Ovary (tissue), 10 donors: ENCODE measurements at places on chromosomes 1 and 21. TPM values are rescaled to one million over a fixed set of nuclear protein-coding genes. Genes with fewer than 3 reads are reported as not detected.

DNA sequence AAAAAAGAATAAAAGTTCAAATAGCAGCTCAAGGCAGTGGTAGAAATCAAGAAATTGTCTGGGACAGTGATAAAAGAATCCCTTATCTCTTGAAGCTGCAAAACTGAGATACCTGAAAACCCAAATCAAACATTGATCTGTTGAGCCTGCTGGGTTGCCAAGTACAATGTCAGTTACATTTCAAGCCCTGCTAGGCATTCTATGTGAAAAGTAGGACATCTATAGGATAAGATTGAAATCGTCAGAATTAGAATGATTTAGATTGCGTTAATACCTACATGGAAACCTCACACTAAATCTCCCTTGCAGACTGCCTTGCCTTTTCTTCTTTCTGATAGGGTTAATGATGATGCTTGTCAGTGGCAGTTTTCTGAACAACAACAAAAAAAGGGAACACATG is 1684.4 kb upstream of the B3GALT2 start:
- no peaks in the 10 kb centered on the region for H3K36me3 ChIP-seq
- H3K27me3 ChIP-seq, result no peaks in the 10 kb centered on the region
- no peak overlapping the region for H3K27ac ChIP-seq
- no peak for DNase-seq
- H3K4me3 ChIP-seq, result no peak overlapping the region

CCDC27 gene
- not detected for total RNA-seq

- no peaks in the 10 kb centered on the region for H3K36me3 ChIP-seq
- no peaks in the 10 kb centered on the region for H3K27me3 ChIP-seq
- H3K4me1 ChIP-seq, result no peaks in the 10 kb centered on the region
- no peak for DNase-seq
- H3K4me3 ChIP-seq, result no peak overlapping the region
Measured at GRCh38 chr1:71717186-71717585, 565.2 kb downstream of the NEGR1 start.

- DNase-seq, result no peak
- no peak overlapping the region for H3K4me3 ChIP-seq
- H3K36me3 ChIP-seq, result no peaks in the 10 kb centered on the region
- H3K27ac ChIP-seq, result no peak overlapping the region
- no peaks in the 10 kb centered on the region for H3K4me1 ChIP-seq
Measured at GRCh38 chr1:207904391-207904790, 6.5 kb downstream of the CD34 start.

DNA sequence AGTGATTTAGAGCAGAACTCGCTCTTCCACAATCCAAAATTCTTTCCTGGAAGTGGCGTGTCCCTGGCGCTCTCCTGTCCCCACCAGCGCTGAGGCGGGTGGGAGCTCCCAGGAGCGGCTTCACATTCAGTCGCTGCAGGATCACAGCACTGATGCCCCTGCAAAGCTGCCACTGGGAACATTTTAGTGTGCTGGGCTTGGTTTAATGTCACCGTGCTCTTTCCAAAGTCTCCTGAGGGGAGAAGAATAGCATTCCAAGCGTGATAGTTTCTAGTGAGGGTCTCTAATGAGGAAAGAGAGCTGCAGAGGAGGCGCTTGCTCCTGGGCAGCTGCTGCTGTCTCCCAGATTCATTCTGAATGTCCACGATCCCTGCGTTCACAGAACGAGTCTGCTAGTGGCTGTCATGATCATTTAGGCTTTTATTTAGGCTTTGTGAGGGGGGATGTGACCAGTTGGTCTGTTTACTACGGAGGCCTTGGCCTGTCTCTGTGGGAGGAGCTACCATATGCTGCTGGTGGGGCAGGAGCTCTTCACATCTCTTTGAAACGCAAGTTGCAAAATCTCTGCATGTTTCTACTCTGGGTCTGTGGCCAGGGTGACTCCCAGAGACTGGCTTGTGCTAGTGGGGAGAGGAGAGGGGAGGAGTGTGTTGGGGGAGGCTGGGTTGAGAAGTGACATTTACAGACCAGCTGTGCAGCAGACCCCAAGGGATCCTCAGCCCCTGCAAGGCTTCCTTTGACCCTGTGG is 23.4 kb downstream of the OLFML3 start:
- no peaks in the 10 kb centered on the region for H3K27me3 ChIP-seq
- peaks cover 5% of the 10 kb centered on the region for H3K4me1 ChIP-seq
- no peaks in the 10 kb centered on the region for H3K36me3 ChIP-seq
- DNase-seq, result peak; percentile 22
- H3K4me3 ChIP-seq, result no peak overlapping the region

DRAM2 gene
- total RNA-seq, result 34.4 TPM

GRCh38 chr1:165549973-165550372 is 6.2 kb downstream of the LRRC52 start:
- DNase-seq, result no peak
- H3K27me3 ChIP-seq, result no peaks in the 10 kb centered on the region
- no peak overlapping the region for H3K4me3 ChIP-seq
- no peaks in the 10 kb centered on the region for H3K4me1 ChIP-seq
- no peak overlapping the region for H3K27ac ChIP-seq

- H3K27ac ChIP-seq, result no peak overlapping the region
- H3K4me1 ChIP-seq, result no peaks in the 10 kb centered on the region
- no peak overlapping the region for H3K4me3 ChIP-seq
- H3K36me3 ChIP-seq, result no peaks in the 10 kb centered on the region
- DNase-seq, result no peak
Measured at GRCh38 chr21:27827972-27828371, 861.1 kb upstream of the ADAMTS5 start.

DNA sequence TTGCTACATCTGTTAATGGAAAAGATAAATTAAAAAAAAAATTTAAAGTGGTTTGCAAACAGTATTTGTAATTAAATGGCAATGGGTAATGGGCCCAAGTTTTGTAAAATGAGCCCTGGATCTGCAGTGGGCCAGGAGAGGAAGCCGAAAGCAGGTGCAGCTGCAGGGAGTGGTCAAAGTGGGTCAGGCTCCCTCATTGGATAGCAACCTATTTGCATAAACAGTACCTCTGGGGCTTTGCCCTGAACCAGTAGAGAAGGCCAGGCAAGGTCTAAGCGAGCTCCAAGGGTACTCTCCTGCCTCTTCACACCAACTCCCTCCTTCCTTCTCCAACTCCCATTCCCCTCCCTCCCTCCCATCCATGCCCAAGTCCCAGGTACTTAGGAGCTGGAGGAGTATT is 138.9 kb downstream of the HMGB4 start:
- no peak overlapping the region for H3K27ac ChIP-seq
- no peak for DNase-seq
- no peaks in the 10 kb centered on the region for H3K27me3 ChIP-seq
- H3K36me3 ChIP-seq, result no peaks in the 10 kb centered on the region
- no peak overlapping the region for H3K4me3 ChIP-seq

GRCh38 chr1:173864179-173864867 is 3.5 kb downstream of the GAS5 start:
- no peaks in the 10 kb centered on the region for H3K27me3 ChIP-seq
- H3K4me1 ChIP-seq, result peaks cover 3% of the 10 kb centered on the region
- no peak for DNase-seq
- H3K4me3 ChIP-seq, result no peak overlapping the region

SAMD13 gene
- 2.0 TPM for total RNA-seq

DNA sequence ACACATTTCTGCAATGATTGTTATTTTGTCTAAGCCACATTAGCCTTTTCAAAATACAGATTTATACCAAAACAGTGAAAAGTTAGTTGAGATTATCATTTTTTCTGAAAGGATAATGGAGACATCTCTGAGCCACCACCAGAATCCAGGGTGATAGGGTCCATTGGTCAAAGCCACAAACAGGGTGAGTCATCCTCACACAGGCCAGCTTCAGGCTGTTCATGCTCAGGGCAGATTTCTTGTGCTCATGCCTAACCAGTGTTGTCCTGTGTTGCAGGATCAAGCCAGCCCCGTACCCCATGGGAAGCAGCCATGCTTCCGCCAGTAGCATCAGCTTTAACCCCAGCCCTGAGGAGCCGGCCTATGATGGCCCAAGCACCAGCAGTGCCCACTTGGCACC is 13.4 kb downstream of the ELOA start:
- no peaks in the 10 kb centered on the region for H3K36me3 ChIP-seq
- H3K27me3 ChIP-seq, result no peaks in the 10 kb centered on the region
- no peak overlapping the region for H3K4me3 ChIP-seq
- no peak for DNase-seq
- H3K27ac ChIP-seq, result no peak overlapping the region
- no peaks in the 10 kb centered on the region for H3K4me1 ChIP-seq

- H3K27ac ChIP-seq, result no peak overlapping the region
- no peaks in the 10 kb centered on the region for H3K27me3 ChIP-seq
- H3K4me1 ChIP-seq, result peaks cover 4% of the 10 kb centered on the region
- no peaks in the 10 kb centered on the region for H3K36me3 ChIP-seq
- no peak for DNase-seq
- H3K4me3 ChIP-seq, result no peak overlapping the region
Measured at GRCh38 chr1:83693427-83694126, 305.4 kb downstream of the TTLL7 start.

IL20 gene
- total RNA-seq, result not detected

KCNE1 gene
- 4.7 TPM for total RNA-seq

DNA sequence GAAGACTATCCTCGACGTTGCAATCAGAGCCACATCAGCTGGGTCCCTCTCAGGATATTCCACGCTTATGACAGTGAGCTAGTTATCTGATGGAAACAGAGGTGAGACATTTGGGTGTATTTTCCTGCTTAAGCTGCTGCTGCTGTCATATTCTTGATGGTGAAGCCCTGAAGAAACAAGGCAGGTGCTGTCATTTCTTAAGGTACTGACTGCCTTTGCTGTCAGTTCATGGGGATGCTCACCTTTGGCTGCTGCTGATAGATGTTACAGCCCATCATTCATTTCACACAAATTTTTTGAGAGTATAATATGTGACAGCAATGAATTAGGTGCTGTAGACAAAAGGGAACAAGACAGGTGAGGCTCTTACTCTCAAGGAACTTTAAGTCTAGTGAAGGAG is 577.4 kb downstream of the LMO4 start:
- no peaks in the 10 kb centered on the region for H3K27me3 ChIP-seq
- H3K36me3 ChIP-seq, result no peaks in the 10 kb centered on the region
- no peaks in the 10 kb centered on the region for H3K4me1 ChIP-seq
- no peak for DNase-seq
